Motor neuron (in vitro differentiated cells): ENCODE measurements at places on chromosomes 2 and 18.

- ATAC-seq, result peak; percentile 69
Measured at GRCh38 chr2:137521653-137522619, 442.3 kb upstream of the HNMT start.

DNA sequence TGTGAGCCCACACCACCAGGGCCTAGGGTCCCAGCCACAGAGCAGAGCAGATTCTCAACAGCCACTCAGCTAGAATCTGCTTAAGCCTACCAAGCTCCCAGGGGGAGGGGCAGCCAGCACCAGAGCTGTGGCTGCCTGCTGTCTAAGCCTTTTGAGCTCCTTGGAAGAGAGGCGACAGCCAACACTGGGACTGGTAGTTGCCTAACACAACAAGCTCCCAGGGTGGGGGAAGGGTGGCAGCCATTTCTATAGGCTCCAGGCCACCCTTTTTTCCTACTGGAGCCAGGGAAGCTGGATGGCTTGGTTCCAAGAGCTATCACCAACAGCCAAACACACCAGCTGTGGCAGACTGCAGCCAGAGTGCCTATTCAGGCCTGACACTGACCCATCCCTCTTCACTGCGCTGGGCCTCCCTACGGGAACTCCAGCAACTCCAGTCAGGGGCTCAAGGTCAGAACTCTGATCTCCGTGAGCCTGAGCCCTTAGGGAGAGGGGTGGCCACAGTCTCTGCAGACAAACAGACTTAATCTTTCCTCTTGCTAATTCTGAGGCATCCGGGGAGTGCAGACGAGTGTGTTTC, 1824.3 kb upstream of the CELF4 start:
- ATAC-seq, result no peak

DNA sequence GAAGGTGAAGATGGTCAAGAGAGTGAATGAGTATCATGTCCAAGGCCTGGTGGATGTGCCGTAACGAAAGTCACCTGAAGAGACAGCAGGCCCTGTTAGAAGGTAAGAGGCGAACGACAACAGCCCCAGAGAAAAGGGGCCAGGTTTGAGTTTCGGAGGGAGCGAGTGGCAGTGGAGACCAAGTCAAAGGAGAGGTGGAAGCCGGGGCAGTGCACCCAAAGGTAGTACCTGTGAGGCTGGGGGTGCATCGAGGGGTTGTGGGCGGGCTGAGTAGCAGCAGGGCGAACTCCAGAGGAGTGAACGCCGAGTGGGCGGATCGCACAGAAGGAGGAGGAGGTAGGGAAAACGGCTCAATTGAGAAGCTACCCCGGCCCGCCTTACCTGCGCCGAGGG, 358 bp downstream of the USP37 start:
- peak; percentile 46 for ATAC-seq

DNA sequence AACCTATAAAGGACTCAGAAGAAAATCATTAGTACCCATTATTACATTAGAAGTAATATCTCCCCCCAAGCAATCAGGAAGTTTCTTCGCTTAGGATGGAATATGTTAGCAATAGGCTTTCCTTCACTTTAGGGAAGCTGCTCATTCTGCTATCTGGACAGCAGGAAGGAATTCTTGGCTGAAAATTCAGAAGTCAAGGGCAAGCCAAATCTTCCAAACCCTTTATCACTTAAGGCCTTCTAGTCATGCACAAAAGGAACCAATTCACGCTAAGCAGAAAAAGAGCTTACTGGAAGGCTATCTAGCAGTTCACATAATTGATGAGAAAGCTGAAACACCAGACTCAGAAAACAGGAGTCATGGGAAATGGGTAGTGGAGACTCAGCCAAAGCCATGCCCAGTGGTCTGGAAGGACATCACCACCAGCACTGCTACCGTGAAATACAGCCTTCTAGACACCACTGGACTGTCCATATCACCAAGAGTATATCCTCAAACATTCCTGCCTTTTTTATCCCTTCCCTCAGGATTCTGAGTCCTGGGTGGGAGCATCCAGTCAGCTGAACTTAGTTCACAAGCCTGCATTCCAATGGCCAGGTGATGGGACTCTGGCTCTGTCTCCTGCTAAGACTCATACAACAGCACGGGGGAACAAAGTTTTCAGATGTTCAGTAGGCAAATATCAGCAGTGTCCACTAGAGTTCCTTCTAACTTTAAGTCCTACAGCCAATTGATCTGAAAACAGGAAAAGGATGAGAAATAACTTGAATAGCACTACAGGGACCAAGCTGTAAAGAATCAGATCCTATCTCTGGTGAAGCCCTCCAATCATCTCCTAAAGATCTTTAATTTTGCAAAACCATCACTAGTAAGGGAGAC, 14.8 kb upstream of the ADAM17 start:
- ATAC-seq, result no peak

GRCh38 chr2:11169333-11169732, 14.1 kb downstream of the SLC66A3 start:
- no peak for ATAC-seq

DNA sequence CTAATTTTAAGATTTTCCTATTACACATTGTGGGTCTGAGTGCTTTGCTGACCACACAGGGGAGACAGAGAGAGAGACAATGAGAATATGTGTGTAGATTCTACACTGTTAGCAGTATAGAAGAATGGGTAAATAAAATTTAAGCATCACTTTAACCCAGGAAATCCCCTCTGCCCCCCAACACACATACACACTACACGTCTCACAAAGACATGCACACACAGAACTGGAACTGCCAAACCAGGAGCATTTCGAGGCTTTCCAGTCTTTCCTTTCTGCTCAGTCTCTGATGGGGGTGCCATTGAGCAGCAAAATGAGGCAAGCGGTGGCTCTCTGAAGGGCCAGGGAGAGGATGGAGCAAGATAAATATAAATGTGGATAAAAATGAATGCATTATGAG, 2.5 kb downstream of the MERTK start:
- ATAC-seq, result no peak

GRCh38 chr18:55214969-55215368, 255.7 kb upstream of the CCDC68 start:
- ATAC-seq, result no peak

- ATAC-seq, result no peak
Measured at GRCh38 chr2:8087480-8087840, 594.4 kb upstream of the ID2 start.

DNA sequence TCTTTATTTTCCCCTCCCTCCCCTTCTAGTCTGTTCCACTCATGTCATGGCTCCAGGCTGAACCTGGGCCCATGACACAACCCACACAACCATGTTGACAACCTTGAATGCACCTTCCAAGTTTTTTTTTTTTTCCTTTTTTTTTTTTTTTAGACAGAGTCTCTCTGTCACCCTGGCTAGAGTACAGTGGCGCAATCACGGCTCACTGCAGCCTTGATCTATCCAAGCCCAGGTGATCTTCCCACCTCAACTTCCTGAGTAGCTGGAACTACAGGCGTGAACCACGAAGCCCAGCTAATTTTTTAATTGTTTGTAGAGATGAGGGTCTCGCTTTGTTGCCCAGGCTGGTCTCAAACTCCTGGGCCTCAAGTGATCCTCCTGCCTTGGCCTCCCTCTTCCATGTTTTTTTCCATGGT, 21.9 kb upstream of the ROCK2 start:
- no peak for ATAC-seq
